ENCODE measurements at places on chromosomes 11 and 22.

DNA sequence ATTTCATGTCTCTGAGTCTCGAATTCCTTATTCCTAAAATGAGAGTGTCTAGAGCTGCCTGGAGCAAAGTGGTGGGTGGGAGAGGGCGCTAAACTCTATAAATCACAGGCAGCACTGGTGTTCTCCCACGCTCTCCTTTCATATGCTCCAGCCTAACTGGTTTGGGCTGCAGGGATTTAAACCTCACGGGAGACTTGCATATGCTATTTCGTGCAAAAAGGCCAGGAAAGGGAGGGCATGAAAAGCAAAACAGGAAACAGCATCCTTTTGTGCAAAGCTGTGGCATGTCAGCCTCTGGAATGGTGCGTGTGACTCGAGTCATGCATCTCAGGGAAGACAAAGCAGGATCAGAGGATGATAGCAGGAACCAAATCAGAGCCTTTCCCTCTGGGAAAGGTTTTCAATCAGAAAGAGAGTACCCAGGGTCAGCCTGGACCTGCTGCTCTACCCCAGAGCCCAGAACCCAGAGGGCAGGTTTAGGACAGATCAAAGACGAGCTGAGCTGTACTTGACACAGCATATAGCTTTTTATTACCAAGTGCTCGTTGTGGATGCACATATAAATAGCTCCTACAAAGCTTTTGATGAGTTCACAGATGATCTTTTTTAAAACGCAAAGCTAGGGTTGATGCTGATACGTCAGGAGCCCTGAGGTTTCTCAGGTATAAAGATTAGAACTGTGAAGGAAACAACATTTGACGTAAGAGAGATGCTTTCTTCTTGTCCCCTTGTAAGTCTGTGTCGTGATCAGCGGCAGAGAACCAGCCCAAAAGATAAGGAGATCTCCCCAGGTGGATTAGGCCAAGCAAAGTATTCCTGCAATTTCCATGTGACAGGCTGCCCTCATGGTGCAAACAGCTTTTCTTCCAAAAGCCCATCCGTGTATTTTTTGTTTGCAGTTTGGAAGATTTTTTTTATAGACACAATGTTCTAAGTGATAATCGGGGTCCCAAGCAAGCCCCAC, 46.2 kb upstream of the YWHAH start:
- no peak for DNase-seq

- DNase-seq, result no peak
These were observed 268.6 kb upstream of the SESN3 start for GRCh38 chr11:95499516-95500135.

- DNase-seq, result peak; percentile 18
These were observed 7.0 kb downstream of the RPS3 start for GRCh38 chr11:75406338-75406777.

- no peak for DNase-seq
These were observed 9.5 kb downstream of the TPST2 start for GRCh38 chr22:26580240-26580962.

GRCh38 chr11:85086504-85087284, 540.5 kb downstream of the DLG2 start:
- DNase-seq, result no peak

DNA sequence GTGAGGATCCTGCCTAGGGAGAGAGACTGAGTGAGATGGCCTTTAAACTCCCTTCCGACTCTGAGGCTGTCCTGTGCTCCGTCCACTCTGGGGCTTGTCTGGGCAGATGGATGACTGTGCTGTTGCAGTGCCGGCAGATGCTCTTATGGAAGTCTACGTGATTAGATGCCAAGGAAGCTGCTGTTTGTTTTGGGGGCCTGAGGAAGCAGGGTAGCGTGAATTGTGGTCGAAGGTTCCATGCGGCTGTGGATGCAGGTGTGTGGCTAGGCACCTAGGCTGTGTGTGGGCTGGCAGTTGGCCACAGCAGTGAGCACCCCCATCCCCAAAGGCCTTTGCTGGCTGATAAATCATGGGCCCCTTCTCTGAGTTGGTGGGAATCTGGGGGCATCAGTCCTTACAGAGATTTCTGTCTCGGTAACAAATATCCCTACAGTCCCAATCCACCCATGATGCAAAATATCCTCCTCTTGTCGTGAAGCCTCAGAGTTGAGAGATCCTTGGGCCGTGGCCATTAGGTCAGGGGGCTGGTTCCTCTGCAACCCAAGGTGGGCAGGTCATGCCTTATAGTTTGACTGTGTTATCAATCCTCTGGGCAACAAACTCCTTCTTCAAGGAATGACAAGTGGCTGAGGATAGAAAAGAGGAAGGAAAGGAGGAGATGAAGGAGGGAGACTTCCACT, 31.2 kb downstream of the AMPD3 start:
- DNase-seq, result no peak

DNA sequence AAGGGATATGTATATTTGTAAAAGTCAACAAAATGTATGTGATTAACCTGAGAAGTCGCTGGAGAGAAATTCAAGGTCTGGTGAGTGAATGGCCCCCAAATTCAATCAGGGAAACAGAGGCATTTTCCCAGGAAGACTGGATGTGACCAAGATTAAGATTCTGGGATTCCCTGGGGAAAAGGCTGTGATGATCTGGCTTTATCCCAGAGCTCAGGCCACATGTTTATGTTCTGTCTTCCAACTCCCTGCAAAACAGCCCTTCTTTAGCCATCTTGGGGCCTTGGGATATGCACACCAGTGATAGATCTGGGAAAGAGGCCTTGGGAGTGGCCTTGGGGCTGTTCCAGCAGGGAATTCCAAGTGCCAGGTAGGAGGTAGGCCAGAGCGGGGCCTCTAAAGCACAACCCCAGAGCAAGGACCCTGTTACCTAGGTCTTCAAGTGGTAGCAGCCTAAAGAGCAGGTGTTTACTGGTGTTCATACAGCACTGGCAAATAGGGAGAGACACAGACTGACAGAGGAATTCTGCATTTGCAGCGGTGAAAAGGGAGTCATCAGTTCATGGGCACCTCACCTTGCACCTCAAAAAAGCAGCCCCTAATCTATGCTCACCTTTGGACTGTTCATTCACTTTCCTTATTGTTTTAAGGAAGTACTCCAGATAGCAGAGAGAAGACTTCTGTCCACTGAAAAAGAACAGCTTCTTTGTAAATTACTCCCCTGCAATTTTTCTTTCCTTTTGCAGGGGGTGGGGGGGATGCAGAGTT, 312.4 kb downstream of the BUD13 start:
- no peak for DNase-seq
